ENCODE measurements at places on chromosomes 1 and 21.

GRCh38 chr1:30725450-30726095 is 2.2 kb upstream of the MATN1 start:
- no peak for DNase-seq

DNA sequence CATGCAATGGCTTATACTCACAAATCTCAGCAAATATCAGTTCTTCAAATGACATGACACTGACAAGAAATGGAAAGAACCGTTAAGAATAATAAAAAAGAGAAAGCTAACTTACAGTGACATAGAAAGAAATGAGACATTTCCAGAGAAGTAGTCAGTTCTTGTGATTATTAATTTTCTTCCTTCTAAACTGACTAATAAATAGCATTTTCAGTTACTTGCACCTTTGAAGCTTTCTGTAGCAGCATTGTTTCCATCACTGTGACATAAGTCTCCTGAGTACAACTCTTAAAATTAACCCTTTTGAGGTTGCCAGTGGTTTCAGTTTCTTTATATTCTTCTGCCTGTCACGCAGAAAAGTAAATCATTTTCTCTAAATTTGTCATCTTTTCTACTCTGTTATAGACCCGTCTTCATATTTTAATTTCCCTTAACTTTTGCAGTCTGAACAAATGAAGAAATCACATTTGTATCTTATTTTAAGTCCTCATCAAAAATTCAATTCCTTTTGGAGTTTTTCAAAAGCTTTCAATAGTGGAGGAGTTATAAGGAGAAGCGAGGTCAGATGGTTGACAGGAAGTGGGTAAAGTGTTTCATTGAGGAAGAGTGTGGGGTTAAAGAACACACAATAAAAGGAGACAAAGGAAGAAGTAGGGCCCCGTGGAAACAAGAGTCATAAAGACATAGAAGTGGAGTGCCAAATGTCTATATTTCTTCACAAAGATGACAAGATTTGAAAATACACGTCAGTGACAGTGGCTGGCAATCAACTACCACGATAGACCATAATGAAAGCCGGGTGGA is 57.9 kb upstream of the S1PR1 start:
- DNase-seq, result no peak

- no peak for DNase-seq
Measured at GRCh38 chr1:59686574-59686973, 128.2 kb upstream of the HOOK1 start.

GRCh38 chr21:24424776-24425175 is 1182.5 kb downstream of the MRPL39 start:
- no peak for DNase-seq

- DNase-seq, result no peak
Measured at GRCh38 chr1:25731626-25732370, 68.2 kb upstream of the SELENON start.

GRCh38 chr1:41780322-41780721 is 138.4 kb downstream of the HIVEP3 start:
- DNase-seq, result no peak

DNA sequence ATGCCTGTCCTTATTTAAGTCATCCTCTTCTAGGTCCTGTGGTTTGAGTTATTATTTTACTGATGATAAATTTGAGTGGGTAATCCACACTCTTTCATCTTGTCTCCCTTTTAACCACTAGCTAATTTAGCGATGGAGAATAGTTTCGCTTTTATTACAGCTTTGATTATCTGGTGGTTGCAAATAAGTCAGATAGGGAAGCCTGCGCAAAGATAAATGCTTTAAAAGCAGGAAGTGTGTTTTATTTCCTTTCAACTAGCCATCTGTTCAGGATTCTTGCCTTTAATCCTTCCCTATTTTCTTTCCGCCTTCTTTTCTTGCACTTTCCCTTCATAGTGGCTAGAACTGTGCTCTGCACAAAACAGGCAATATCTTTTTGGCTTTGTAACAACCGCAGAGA is 129.0 kb downstream of the TGFB2 start:
- no peak for DNase-seq

GRCh38 chr21:25567472-25567871 is 39.8 kb downstream of the MRPL39 start:
- no peak for DNase-seq

DNA sequence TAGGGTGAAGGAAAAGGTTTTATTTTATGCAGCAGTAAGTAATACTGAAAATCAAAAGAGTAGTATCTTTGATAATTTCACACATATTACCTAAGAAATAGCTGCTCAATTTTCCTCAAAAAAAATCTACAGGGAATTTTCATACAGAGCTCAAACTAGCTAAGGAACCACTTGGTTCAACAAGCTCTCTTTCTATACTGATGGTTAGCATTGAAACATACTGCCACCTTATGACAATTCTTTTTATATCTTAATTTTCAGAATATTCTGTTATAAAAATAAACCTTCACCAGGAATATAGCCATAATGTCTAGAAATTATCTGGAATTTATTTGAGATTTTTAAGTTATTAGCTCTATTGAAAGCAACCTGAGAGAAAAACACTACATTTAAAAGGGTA is 142.1 kb downstream of the DPYD start:
- no peak for DNase-seq

GRCh38 chr1:61638911-61639605 is 85.9 kb downstream of the TM2D1 start:
- DNase-seq, result no peak

- no peak for DNase-seq
Measured at GRCh38 chr1:82880506-82880905, 1079.8 kb downstream of the ADGRL2 start.

DNA sequence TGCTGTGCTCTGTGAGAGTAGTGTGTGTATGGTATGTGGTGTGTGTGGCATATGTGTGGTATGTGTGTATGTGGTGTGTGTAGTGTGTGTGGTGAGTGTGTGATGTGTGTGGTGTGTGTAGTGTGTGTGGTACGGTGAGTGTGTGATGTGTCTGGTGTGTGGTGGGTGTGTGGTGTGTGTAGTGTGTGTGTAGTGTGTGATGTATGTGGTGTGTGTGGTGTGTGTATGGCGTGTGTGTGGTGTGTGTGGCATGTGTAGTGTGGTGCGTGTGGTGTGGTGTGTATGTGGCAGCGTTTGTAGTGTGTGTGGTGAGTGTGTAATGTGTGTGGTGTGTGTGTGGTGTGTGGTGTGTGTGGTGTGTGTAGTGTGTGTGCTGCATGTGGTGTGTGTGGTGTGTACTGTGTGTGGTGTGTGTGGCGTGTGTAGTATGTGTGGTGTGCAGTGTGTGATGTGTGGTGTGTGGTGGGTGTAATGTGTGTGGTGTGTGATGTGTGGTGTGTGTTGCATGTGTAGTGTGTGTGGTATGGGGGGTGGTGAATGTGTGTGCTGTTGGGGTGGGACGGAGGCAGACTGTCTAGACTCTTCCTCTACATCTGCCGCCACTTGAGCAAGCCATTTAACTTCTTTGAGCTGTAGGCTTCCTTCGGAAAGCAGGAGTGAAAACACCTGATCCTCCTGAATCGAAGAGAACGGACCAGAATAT is 33.5 kb downstream of the GPA33 start:
- DNase-seq, result no peak

DNA sequence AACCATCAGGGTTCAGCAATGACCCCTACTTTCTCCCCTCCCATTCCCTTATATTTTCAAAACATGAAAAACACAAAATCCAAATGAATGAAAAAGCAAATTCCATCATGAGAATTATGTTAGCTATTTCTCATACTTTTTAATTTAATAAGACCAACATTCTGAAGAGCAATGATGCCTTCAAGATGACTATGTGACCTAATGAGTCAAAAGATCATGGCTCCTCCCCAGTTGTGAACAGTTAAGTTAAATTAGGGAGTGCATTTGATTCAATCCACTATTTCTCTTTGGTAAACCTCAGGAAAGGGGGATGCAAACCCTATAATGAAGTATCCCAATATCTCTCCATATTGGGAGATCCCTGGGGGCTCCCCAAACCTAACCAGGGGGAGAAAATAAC is 36.5 kb downstream of the PUM1 start:
- DNase-seq, result no peak

DNA sequence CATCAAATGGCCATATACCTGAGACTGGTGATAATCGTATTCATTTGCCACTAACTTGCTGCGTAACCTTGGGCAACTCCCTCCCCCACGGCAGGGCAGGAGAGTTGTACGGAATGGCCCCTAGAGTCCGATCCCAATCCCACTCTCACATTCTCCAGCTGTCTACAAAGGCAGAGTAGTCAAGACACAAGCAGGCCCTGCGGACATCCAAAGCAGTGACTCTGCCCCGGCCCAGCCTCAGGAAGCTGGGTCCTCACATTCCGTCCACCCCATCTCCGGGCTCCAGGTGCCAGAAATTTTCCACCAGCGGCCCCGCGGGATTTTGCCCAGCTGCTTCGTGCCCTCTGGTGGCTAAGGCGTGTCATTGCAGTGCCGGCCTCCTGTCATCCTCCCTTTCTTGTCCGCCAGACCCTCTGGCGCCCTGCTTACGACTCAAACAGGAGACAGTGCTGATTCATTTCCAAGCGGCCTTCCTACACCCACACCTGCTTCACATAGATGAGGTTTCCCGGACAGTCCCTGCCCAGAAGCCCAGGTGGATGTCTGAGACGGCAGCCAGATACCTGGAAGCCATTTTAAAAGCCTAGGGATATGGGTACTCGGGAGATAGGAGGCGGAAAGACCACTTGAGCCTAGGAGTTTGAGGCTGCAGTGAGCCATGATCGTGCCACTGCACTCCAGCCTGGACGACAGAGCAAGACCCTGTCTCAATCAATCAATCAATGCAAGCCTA is 2.9 kb upstream of the S100A2 start:
- DNase-seq, result no peak

GRCh38 chr1:70204600-70204999 is 779 bp downstream of the LRRC40 start:
- no peak for DNase-seq

GRCh38 chr1:54976747-54977146 is 3.7 kb upstream of the TMEM61 start:
- no peak for DNase-seq

- DNase-seq, result no peak
Measured at GRCh38 chr1:115456441-115456961, 118.5 kb upstream of the NGF start.

DNA sequence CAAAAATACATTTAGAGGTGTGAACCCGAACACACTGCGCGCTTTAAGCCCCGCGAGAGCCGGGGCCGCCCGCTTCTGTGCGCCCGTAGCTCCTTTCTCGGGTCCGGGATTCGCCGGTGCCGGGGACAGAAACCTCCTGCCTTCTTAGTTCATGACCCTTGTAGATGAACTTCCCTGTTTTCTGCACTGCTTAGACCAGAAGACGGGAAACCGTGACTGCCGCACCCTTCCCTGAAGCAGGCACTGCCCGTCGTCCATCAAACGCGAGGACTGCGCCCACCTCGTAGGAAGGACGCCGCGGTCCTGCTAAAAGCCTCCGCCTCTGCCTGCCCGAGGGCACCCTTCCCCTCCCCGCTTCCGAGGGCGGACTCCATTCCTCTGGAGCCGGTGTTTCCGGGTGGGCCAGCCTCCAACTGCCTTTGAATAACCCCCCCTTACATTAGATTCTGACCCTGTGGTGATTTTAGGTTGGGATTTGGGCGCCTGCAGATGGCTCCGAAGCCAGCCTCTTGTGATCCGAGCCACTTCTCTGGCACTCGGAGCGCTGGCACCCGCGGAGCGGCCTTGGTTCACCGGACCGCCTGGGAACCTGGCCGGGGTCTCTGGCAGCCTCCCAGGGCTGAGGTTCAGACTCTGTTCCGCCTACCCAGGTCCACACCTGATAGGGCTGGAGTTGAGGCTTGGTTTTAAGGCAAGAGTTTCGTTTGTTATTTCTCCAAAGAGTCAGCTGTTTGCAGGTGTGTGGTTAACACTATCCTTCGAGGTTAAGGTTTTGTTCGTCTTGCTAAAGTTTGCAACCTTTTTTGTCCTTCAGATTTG is 1.2 kb upstream of the PTTG1IP start:
- DNase-seq, result no peak

GRCh38 chr1:58255192-58255591 is 291.3 kb downstream of the OMA1 start:
- DNase-seq, result no peak

- no peak for DNase-seq
Measured at GRCh38 chr1:180842052-180842451, 70.6 kb upstream of the KIAA1614 start.

GRCh38 chr1:177933881-177934280 is 36.0 kb downstream of the SEC16B start:
- DNase-seq, result no peak

- DNase-seq, result no peak
Measured at GRCh38 chr1:213123536-213123935, 72.5 kb downstream of the RPS6KC1 start.

DNA sequence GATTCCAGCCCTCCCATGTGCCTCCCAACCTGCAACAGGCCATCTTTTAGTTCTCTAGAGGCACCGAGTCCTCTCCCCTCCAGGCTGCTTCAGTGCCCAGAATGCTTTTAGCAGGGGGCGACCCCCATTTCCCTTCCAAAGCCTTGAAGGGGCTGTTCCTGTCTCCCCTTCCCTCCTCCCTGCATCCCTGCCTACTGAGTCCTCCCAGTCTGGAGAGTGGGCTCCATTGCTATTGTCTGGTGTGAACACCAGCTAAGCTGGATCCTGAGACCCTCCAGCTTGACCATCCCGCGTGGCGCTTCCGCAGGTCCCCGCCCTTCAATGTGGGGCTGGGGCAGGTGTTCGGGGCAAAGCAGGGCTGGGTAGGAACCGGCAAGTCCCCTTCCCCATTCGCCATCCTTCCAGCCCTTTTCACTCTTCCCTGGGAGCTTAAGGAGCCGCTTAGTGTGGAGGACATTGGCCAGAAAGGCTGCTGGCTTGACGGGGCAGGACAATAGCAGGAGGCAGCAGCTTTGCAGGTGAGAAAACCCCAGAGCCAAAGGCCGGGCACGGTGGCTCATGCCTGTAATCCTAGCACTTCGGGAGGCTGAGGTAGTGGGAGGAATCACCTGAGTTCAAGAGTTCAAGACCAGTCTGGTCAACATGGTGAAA is 32.2 kb downstream of the PADI6 start:
- DNase-seq, result no peak

GRCh38 chr1:150144606-150145005 is 5.1 kb upstream of the PLEKHO1 start:
- no peak for DNase-seq

DNA sequence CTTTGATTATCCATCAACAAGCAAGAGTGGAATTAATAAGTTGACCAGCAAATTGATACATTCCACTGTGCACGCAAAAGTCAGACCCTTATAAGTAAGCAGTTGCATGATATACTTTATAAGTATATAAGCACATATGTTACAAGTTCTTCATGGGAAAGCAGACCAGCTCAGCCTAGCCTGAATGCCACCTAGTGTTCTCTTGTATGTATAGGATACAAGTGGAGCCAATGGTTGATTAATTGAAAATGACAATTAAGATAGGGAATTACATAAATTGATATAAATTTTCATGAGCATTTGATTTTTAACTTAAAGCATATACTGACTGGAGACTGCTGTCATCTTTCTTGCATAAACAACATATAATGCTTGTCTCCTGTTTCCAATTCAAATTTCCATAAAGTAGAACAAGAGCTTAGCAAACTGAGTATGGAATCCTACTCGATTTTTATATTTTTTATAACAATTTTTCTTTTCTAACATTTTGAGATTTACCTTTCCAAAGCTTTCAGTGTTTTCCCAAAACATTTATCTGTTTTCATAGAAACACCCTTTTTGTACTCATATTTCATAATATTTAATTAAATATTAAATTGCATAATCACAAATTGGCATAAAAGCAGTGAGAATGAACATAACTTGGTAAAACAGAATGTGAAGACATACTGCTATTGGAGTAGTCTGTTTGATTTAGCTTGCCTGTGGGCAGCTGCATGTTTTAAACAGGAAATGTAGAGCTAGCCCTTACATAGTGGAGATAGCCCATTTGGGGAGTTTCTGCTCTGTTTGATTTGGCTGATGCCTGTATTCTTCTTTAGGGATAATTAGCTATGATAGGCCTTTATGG is 62.8 kb downstream of the MAGI3 start:
- no peak for DNase-seq

Measured in cortex of kidney (tissue), 1 donor.